Ovary (tissue), 10 donors: ENCODE measurements at places on chromosomes 4 and X. TPM values are rescaled to one million over a fixed set of nuclear protein-coding genes. Genes with fewer than 3 reads are reported as not detected.

GRCh38 chrX:1306909-1307625 is 29.5 kb upstream of the IL3RA start:
- H3K27me3 ChIP-seq = no peaks in the 10 kb centered on the region
- H3K4me3 ChIP-seq = no peak overlapping the region
- H3K4me1 ChIP-seq = no peaks in the 10 kb centered on the region

The ZBTB49 gene
- 6.7 TPM for total RNA-seq

DNA sequence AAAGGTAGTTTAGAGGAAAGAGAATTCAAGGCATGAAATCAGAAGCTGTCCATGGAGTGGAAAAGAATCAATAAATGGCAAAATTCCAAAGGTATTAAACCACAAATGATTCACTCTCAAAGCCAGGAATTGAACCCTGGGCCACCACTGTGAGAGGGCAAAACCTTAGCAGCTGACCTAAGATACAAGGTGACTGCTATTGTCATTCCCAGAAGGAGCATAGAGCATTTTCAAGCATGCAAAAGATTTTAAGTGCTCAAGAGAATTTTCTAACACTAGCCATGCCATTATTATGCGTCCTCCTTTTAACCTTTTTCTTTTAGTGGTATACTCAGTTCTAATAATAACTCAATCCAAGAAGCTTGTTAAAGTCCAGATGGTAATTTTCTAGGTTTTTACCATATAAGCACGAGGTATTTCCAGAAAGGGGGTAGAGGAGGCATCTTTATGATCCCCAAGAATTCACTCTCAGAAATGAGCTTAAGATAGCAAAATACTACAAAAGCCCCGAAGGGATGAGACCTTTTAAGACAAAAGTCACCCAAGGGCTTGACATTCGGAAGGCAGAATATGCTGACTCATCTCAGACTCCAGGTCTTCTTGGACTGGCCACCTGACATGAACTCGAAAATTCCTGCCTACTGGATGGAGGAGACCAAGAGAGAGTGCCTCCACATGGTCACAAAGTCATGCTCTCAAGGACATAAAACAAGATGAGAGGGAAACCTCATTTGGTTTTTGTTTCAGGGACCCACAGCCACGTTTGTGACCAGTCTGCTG is 13.8 kb upstream of the PAGE5 start:
- no peak for DNase-seq
- no peaks in the 10 kb centered on the region for H3K36me3 ChIP-seq
- H3K4me3 ChIP-seq = no peak overlapping the region
- H3K4me1 ChIP-seq = no peaks in the 10 kb centered on the region
- no peak overlapping the region for H3K27ac ChIP-seq

DNA sequence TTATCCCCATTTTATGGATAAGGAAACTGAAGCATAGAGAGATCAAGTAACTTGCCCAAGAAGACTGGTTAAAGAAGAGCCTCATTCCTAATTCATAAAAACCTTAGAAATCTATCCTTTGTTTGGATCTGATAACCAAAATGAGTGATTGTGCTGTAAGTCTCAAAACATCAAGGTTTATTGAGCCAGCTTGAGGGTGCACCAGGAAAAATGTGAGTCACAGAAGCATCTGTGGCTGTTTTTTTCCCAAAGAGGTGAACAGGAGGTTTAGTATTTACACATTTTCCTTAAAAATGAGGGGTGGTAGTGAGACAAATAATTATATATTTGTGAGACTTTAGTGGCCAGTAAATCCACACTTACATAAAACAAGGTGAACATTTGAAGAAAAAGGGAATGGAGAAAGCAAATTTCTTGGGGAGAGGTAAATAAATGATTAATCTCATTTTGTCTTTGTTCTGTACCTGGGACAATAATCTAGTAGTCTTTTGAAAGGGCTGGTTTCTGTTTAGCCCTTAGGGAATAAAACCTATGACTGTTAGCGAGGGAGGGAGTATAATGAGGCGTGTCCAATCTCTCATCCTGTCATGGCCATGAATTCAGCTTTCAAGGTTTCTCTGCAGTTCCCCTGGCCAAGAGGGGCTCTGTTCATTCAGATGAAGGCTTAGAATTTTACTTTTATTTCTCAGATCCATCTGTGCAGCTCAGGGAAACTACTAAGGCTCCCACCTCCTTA is 12.2 kb upstream of the FMR1 start:
- H3K4me3 ChIP-seq = no peak overlapping the region
- no peak for DNase-seq
- H3K27me3 ChIP-seq = no peaks in the 10 kb centered on the region
- H3K4me1 ChIP-seq = peaks cover 2% of the 10 kb centered on the region
- H3K27ac ChIP-seq = no peak overlapping the region

The FGFBP1 gene
- not detected for total RNA-seq

- no peaks in the 10 kb centered on the region for H3K36me3 ChIP-seq
- H3K4me1 ChIP-seq = no peaks in the 10 kb centered on the region
- no peak overlapping the region for H3K27ac ChIP-seq
- no peaks in the 10 kb centered on the region for H3K27me3 ChIP-seq
Measured at GRCh38 chr4:156547891-156548290, 423.7 kb downstream of the PDGFC start.

The CT45A7 gene
- not detected for total RNA-seq

The SSX4 gene
- total RNA-seq = not detected

DNA sequence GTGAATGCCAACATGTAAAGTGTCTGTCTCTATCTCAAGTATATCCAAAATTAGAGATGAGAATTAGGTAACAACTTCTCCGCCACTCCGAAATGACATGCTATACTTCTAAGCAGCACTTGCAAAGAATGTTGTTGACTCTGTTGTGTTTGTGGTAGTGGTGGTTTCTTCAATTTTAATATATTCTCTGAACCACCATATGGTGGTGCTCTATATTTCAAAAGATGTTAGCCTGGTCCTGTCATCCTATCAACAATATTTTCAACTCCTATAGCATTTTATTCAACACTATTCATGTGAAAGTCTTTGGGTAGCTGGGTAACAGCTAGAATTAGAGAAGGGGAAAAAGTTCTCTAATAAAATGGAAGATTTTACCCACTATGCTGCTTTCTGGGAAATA is 1622.8 kb upstream of the IGFBP7 start:
- no peak for DNase-seq
- no peak overlapping the region for H3K27ac ChIP-seq
- H3K27me3 ChIP-seq = no peaks in the 10 kb centered on the region
- H3K4me3 ChIP-seq = no peak overlapping the region
- H3K36me3 ChIP-seq = no peaks in the 10 kb centered on the region

The FGF5 gene
- total RNA-seq = 1.8 TPM

DNA sequence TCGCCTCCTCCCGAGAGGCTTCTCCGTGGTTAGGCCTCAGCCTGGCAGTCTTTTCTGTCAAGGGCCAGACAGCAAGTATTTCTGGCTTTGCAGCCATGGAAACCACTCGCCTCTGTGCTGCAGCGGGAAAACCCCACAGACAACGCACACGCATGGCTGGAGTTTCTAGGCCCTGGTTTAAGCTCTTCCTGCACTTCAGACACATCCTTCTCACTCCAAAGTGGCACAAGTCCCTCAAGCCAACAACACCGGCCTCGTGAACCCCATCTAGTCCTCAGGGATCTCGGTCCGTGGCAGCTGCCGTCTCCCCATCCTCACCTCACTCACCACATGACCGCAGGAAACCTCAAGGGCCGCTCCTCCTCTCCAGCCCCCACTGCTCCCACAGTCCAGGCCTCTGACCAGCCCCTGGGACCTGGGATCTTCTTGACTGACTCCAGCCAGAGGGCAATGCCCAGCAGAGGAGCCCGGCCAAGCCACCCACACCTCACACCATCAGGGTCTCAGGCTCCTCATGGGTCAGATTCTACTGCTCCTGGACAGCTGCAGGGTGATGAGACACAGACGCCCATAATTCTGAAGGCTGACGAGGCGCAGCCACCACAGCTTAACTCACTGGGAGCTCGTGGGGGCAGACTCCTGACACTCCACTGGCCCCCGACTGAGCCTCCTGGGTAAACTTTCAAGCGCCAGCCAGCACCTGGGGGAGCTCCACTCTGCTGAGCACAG is 21.7 kb downstream of the LETM1 start:
- no peaks in the 10 kb centered on the region for H3K36me3 ChIP-seq
- no peak for DNase-seq
- H3K4me3 ChIP-seq = no peak overlapping the region

DNA sequence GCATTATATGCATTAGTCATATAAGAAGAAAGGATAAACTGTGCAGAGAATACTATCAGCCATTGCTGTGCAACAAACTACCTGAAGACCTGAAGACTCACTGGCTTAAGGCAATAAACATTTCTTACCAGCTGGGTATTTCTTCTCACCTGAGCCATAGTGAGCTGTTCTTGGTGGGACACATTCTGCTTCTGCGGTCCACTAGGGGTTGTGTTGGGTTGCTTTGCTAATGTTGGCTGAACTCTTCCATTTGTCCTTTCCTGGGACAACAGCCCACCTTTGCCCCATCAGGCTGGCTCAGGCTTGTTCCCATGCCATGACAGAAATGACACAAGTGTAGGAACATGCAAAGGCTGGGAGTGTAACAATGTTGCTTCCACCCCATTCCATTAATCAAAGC is 388.6 kb downstream of the PCDH7 start:
- H3K4me3 ChIP-seq = no peak overlapping the region
- H3K4me1 ChIP-seq = no peaks in the 10 kb centered on the region
- DNase-seq = no peak
- no peaks in the 10 kb centered on the region for H3K36me3 ChIP-seq
- no peaks in the 10 kb centered on the region for H3K27me3 ChIP-seq

The SMIM9 gene
- not detected for total RNA-seq

The PGM2 gene
- total RNA-seq = 31.2 TPM

GRCh38 chr4:105483840-105484239 is 10.0 kb upstream of the PPA2 start:
- no peaks in the 10 kb centered on the region for H3K36me3 ChIP-seq
- no peak overlapping the region for H3K27ac ChIP-seq
- no peak for DNase-seq
- no peaks in the 10 kb centered on the region for H3K27me3 ChIP-seq
- H3K4me1 ChIP-seq = no peaks in the 10 kb centered on the region
- H3K4me3 ChIP-seq = no peak overlapping the region

DNA sequence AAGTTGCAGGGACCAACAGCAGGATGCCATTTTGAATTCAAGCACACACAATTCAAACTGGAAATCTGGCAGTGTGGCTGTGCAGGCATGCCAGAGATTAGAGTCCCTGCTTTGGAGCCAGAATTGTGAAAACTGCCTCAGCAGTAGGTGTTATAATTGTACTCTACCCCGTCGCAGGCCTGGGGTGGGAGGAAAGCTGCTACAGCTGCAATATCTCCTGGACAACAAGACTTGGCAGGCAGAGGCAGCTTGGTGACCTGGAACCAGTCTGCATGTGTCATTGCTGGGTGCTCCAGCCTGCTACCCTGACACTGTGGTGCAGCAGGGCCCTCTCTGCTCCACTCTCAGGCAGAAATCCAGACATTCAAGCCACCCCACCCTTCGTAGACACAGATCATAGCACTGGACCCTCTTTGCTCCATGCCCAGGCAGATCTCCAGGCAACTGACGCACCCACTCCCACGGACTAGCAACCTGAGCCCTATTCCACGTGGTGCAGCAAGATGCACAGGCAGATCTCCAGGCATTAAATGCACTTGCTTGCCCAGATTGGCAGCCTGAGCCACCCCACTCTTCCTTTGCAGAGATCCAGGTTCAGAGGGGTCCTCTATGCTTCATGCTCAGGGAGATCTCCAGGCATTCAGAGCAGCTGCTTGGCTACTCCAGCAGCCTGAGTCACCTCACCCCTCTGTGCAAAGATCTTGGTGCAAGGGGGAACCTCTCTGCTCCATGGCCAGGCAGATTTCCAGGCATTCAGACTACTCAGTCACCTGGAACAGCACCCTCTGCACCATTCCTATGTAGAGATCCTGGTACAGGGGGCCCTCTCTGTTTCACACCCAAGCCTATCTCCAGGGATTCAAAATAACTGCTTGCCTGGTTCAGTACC is 140.5 kb downstream of the LRBA start:
- H3K27me3 ChIP-seq = no peaks in the 10 kb centered on the region
- DNase-seq = no peak

The F9 gene
- not detected for total RNA-seq

DNA sequence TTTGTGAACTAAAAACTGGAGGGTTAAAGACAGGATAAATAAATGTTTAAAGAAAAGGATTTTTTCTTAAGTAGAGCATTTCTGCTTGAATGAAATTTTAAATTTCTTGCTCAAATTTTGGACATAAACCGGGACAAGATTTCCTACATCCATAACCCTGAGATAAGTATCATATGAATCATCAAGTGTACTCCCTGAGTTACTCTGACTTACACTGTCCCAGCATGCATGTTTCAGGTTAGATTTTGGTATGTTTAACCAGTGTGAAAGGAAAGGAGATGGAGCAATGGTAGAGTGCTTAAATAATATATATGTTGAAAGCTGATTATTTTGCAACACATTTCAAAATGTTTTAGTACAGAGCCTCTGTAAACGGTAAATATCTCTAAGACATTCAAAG is 175.2 kb downstream of the ADGRL3 start:
- no peak overlapping the region for H3K4me3 ChIP-seq
- H3K4me1 ChIP-seq = no peaks in the 10 kb centered on the region
- no peaks in the 10 kb centered on the region for H3K36me3 ChIP-seq
- no peaks in the 10 kb centered on the region for H3K27me3 ChIP-seq

- H3K27ac ChIP-seq = no peak overlapping the region
- H3K4me3 ChIP-seq = no peak overlapping the region
- no peaks in the 10 kb centered on the region for H3K4me1 ChIP-seq
- DNase-seq = no peak
- no peaks in the 10 kb centered on the region for H3K27me3 ChIP-seq
Measured at GRCh38 chrX:45240301-45240700, 39.6 kb upstream of the DIPK2B start.

DNA sequence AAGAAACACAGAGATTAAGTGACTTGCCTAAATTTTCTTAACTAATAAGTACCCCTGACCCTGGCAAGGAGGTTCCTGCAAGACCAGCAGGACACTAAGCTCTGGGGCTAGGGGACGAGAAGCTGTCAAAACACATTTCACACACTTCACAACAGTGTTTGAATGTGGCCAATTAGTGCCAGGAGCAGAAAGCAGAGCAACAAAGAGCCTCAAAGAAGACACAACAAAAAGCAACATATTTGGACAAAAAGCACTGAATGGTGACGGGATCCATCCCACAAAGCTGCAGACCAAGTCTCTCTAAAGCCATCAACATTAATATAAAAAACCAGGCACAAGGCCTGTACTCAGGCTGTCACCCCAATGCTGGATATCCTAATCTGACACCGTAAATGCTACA is 361.9 kb upstream of the RASGEF1B start:
- no peak for DNase-seq
- no peaks in the 10 kb centered on the region for H3K36me3 ChIP-seq
- no peak overlapping the region for H3K27ac ChIP-seq

- H3K4me1 ChIP-seq = no peaks in the 10 kb centered on the region
- H3K4me3 ChIP-seq = no peak overlapping the region
- H3K36me3 ChIP-seq = no peaks in the 10 kb centered on the region
- no peak overlapping the region for H3K27ac ChIP-seq
- H3K27me3 ChIP-seq = no peaks in the 10 kb centered on the region
- DNase-seq = no peak
Measured at GRCh38 chr4:1488357-1488756, 82.1 kb upstream of the NKX1-1 start.

The DMRTC1 gene
- total RNA-seq = 1.0 TPM
